ENCODE measurements at places on chromosomes 7 and 10.

GRCh38 chr10:116587878-116588591 lies 2.7 kb upstream of the PNLIPRP1 start:
- no peak for DNase-seq

GRCh38 chr7:46791188-46791587 lies 790.7 kb downstream of the TNS3 start:
- no peak for DNase-seq

DNA sequence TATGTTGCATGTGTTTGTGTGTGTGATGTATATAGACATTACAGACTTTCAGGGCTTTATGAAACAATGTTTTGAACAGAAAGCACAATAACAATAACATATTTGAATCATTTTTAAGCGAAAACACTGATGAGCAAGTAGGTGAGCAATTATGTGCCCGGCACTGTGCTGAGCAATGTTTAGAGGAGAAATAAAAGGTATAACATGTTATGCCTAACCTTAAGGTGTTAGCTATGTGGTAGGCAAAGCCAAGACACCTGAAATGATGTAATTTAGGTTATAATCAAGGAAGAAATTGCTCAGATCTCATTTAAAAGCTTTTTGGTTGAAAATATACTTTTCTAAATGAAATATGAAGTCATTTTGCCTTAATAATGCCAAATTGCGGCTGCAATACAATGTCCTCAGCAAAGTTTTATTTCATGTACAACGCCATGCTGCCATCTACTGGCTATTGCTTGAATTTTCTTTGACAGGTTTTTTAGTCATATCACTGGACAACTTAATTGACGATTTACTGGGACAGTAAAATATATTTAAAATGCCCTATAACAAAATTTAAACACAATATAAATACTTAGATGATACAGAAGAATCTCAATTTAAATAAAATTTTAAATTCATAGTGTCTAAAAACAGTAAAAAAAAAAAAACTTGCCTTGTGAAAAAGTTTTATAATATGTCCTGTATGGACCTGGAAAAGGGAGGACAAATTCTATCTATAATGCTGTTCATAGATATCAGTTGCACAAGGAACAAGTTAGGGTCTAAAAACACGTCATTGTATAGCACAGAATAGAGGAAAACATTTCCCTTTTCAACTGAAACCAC lies 131.1 kb upstream of the CDK1 start:
- DNase-seq, result peak; percentile 75

DNA sequence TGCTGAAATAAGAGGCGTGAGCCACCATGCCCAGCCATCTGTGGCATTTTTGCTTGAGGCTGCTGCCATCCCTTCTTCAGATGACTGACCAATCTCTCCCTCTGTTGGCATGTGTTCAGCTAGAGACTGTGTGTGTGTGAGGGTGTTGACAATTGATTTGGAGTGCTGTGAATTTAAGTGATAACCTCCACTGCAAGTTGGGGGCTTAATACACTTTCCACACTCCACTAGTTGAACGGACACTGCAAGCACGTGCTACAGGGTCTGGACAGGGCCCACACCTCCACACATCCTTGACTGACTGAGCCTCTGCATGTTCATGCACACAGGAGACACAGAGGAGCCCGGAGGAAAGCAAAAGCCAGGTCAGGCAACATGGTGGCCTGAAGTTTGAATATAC lies 51.3 kb downstream of the BRAF start:
- no peak for DNase-seq

- no peak for DNase-seq
Observed at GRCh38 chr10:20879136-20879535, 18.0 kb downstream of the NEBL start.

DNA sequence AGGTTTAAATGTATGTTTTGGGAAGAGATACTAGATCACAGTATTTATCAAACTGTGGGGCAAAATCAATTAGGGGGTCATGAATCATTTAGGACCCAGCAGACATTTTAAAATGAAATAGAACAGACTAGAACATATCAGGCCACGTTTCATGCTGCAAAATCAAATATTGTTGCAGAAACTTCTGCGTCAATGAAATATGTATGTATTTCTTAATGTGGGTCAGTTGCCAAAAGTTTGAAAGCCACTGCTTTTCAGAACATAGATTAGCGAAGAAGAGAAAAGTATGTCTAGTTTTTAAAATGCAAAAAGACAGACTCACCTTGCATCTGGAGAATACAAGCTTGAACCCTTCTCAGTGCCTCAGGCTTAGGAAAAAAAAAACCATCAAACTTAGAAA lies 102.7 kb upstream of the BMPER start:
- no peak for DNase-seq

GRCh38 chr7:116641551-116642153 lies 30.3 kb upstream of the MET start:
- DNase-seq, result no peak

GRCh38 chr10:49039409-49039808 lies 75.9 kb downstream of the VSTM4 start:
- no peak for DNase-seq

DNA sequence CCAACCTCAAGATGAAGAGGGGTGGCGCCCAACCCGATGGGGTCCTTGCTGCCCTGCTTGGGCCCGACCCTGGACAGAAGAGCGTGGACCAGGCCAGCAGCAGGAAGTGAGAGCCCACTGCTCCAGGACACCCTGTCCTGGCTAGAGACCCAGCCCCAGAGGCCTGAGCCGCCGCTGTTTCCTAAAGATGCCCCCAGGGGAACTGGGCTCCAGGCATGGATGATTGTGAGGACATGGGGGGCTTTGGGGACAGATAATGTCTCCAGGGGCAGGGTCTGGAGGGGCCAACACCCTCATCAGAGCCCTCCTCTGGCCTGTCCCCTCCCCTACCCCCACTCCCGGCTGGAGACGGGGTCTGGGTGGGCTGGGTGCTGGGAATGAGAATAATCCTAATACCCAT lies 71.7 kb downstream of the MYL10 start:
- DNase-seq, result no peak

DNA sequence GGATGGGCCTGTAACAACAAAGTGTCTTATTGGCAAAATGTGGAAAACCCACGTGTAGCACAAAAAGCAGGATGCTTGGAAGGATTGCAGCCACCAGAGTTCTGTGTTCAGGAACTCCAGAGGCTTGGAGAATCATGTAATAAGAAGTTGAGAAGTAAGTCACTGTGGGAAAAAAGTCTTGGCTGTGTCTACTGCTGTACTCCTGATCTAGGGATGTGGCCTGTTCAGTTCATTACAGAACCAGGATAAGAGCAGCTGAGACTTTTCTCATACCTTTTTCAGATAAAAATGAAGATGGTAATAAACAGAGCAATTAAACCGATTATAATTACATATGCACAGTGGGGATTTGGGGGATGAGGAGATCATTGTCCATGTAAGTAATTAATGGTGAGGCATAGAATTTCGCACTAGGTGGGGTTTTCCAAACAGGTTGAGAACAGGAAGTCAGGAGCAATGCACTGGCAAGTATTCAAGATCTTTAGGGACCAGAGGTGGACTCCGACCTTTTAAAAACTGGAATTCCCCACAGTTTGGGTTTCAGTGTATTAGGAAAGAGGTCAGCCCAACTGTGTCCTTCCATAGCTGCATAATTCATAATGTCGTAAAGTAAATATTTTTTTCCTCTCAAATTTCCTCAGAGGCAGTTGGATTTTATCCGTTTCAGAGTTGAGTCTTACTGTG lies 281.7 kb downstream of the FRMD4A start:
- no peak for DNase-seq

DNA sequence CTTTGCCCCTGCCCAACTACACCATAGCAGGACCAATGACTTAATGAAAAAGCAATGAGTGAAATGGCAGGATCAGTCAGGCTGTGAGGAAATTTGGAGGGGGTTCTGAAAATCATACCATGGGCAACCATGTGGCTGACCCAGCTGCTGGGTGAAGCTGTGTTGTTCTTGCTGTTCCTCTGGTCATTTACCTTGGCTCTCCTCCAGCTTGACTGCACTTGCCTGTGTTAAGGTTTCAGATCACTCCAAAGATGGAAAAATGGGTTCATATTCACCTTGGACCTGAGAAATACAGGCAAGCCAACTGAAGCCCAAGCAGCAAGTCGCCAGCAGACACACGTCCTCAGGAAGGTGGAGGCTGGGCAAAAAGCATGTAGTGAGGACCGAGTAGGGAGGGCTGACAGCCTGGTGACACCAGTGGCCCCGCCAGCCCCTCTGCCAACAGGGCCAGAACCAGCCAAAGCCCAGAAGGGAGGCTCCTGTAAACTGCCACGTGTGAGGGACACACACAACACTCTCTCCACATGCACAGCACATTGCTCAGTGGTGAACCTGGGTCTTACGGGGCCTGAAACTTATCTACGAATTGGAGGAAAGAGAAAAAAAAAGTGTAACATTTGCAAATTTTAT lies 40.1 kb downstream of the PARP12 start:
- no peak for DNase-seq

- no peak for DNase-seq
Observed at GRCh38 chr10:50561266-50561665, 62.5 kb downstream of the SGMS1 start.

DNA sequence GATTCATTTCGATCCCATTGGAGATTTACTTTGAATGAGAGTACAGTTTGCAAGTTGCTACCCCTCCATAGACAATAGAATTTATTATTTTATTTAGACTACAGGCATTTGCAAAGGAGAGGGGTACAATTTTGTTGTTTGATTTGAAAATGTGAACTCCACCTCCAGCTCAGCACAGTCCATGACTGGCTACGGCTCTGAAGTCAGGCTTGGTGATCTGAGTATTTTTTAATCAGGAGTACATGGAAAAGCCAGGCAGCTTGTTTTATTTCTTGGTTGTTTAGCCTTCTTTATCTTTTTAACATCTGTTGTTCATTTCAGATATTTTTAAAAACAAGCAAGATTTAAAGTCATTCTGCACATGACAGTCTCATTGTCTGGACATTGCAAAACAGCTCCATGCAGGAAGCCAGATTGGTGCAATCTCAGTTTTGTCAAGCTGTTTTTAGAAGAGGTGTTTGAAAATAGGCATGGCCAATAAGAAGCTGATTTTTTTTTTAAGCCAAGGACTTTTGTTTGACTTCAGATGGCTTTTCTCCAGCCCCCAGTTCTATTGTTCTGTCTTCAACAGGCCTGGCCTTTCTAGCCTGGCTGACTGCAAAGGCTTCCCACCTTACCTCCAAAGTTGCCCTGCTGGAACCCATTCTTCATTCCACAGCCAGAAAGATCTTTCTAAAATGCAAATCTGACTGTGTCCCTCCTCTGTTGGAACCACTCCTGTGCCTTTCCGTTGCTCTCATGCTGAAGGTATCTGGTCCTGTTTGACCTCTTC lies 12.2 kb downstream of the PLXDC2 start:
- DNase-seq, result no peak

DNA sequence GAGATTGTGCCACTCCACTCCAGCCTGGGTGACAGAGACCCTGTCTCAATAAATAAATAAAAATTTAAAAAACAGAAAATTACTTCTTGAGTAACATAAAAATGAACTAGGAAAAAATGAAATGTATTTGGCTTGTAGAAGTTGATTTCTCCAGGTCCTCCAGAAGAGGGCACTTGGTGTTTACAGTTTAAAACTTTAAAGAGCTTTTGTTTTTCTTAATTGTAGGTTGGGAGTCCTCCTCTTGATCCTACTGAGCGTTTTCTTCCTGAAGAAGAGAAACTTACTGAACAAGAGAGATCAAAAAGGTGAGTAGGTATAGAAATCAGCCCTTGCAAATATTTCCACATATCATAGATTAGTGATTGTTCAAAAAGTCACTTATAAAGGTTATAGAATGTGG lies 16.2 kb downstream of the KIFBP start:
- peak; percentile 53 for DNase-seq

DNA sequence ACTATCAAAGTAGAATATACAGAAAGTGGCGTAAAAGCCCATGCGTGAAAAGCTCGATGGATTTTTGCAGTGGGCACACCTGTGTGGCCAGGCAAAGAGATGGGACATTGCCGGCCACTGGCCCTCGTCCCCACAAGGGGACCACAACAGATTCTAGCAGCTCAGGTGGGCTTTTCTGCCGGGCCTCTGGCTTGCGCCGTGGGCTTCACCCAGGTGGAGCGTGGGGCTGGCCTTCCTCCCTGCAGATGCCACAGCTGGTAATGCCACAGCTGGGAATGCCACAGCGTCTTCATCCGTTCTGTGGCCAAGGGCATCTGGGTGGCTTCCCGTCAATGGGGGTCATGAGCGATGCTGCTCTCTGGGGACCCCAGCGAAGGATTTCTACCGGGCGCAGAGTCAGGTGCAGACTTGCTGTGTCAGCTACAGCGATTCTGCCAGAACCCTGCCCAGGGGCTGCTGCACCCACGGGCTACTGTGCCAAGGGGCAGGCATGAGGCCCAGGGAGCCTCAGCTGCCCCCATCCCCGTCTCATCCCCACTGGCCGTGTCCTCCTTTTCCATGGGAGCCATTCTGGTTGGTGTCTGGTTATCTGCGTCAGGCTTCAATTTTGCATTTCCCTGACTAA lies 52.5 kb upstream of the NKX6-2 start:
- no peak for DNase-seq

- DNase-seq, result no peak
Observed at GRCh38 chr7:48244864-48245271, 73.6 kb downstream of the ABCA13 start.

DNA sequence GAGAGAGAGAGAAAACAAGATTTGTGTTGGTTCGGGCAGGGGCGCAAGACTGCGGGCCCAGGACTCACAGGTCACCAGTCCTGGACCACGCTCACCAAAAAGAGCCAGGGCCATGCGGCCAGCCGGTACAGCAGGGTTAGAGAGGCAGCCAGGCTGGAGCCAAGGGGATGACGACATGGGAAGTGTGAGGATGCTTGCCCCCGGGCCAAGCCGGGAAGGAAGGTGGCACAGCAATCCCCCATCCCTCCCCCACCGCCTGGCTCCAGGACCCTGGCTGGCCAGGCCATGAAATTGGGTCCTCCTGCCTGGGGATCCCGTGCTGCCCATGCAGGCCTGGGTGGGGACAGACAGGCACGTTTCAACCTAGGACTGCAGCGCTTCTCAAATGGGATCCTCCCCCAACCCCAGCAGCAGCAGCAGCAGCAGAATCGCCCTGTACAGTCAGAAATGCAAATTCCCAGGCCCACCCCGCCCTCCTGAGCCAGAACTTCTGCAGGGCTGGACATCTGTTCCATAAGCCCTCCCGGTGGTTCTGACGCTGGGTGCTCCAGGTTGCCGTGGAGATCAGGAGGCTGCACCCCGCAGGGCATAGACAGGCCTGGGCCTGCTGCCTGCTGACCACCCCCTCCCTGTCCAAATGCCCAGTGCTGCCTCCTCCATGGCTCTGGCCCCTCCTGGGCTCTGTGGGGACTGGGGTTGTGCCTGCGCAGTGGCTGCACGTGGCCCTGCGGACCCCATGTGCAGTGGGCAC lies 35.0 kb downstream of the YKT6 start:
- DNase-seq, result no peak

- peak; percentile 71 for DNase-seq
Observed at GRCh38 chr7:107874605-107875446, 16.2 kb upstream of the DLD start.

GRCh38 chr7:47327346-47327697 lies 254.6 kb downstream of the TNS3 start:
- DNase-seq, result no peak

GRCh38 chr10:17426263-17426750 lies 28.1 kb downstream of the ST8SIA6 start:
- no peak for DNase-seq

- no peak for DNase-seq
Observed at GRCh38 chr10:124892031-124892430, 49.9 kb upstream of the ZRANB1 start.
